ENCODE measurements at places on chromosomes 16 and 17. TPM values are rescaled to one million over a fixed set of nuclear protein-coding genes. Genes with fewer than 3 reads are reported as not detected.

SLC47A1 gene
- 2.6 TPM for total RNA-seq

DNA sequence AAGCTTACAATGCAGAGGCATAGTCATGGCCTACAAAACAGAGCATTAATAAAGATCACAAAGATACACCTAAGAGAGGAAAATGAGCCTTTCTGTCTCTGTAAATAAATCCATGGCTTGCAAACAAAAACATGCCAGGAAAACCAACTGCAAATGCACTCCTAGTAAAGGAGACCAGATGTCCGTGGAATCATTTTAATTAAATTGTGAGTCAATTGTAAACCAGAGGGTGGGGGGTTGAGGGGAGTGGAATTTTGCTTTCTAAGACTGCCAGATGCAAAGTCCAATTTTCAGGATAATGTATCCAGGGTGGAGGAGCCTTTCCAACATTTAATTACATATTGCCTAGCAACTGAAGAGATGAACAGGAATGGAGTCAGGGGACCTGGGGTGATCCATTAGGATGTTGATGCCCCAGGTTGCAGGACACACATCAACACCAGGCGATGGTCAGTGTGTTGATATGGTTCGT lies 390.3 kb upstream of the CCL2 start:
- no peak for DNase-seq

CCL8 gene
- not detected for total RNA-seq

GRAPL gene
- total RNA-seq, result not detected

DNA sequence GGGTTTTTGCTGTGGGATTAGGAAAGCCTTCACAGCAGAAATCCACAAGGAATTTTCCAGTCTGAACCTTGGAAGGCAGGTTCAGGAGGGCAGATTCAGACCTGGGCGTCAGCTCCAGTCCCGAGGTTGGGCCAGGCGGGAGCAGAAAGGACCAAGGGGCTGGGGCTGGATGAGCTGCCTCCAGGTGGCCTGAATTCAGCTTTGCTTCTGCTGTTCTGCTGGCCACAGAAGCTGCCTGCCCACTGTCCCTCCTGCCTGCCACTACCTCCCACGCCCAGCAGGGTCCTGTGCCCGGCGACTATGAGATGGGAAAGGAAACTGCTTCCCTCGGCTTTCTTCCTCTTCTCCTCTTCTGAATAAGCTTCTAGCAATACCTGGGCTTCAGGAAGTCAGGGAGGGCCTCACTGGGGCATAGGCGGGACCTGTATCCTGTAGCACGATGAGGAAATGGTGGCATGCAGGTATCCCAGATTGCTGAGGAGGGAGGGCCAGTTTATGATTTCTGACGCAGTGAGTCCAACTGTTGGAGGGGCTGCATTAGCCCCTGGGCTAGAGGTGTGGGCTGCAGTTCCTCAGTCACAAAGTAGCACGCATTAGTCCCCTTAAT lies 18.4 kb downstream of the TBX4 start:
- DNase-seq, result no peak

DNA sequence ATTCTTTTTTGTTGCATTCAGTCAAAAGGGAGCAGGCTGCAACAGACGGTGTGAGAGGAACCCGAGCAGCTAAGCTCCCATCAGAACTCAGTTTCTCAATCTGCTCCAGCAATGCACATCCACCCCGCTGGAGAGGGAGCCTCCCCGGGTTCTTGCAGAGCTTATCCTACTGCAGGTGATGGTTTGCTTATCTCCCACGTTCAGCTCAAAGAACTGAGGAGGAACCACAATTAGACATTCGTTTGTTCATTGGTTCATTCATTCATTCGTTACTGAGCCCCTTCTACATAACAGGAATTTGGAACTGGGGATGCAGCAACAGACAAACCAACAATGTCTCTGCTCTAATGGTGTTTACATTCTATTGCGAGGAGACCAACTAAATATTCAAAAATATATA lies 22.2 kb upstream of the ALOX15 start:
- no peak for DNase-seq

GRCh38 chr17:72407336-72407909 lies 286.6 kb downstream of the SOX9 start:
- peak; percentile 65 for DNase-seq

SMIM36 gene
- total RNA-seq, result not detected

SLC16A13 gene
- 9.8 TPM for total RNA-seq

MYH11 gene
- total RNA-seq, result not detected

- DNase-seq, result no peak
Measured at GRCh38 chr16:87436225-87437172, 44.4 kb downstream of the MAP1LC3B start.

EME2 gene
- total RNA-seq, result 10.6 TPM

GRCh38 chr17:61436273-61436672 lies 15.9 kb upstream of the TBX4 start:
- DNase-seq, result no peak

CACNA1G gene
- 5.1 TPM for total RNA-seq

TSEN54 gene
- 47.2 TPM for total RNA-seq

RDM1 gene
- 2.2 TPM for total RNA-seq

DNA sequence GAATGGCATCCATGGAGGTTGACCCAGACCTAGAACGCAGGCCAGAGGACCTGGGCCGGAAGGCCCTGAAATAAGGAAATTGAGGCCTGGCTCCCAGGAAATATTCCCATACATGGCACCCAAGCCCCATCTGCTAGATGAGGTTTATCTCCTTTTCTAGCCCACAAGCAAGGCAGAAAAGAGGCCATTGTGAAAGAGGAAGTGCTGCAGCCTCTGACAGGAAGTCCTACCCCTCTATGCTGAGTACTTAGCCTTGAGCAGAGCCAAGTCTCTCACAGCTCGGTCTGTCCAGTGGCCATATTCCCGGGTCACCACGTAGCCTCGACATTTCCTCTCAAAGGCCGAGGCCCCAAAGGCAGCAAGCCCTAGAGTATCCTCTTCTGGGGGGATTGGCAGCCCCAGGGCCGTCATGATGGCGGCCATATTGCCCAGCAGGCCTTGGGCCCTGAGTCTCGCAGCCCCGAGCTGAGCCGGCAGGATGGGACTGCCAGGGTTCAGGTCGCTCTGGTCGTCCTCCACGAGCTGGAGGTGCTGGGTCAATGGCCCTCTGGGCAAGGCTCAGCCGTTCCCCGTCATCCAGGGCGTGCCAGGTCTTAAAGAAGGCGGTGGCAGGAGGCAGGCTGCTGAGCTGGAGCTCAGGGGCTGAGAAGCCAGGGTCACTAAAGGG lies 7.8 kb downstream of the CTF1 start:
- DNase-seq, result no peak

CMTR2 gene
- total RNA-seq, result 16.1 TPM

DNA sequence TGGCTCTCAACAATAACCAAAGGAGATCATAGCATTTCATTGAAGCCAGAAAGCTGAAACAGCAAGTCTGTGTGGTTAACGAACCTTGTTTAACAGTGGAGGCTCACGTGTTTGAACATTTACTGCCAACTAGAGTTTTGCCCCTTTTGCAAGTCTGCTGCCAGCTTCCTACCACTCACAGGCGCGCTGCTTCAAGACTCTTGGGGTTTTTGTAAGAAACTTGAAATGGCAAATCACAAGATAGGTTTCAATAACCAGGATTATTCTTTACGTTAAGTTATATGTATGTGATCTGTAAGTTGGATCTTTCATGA lies 1.2 kb downstream of the SNTB2 start:
- DNase-seq, result peak; percentile 49

SBK1 gene
- total RNA-seq, result 4.7 TPM

C1QTNF8 gene
- 2.6 TPM for total RNA-seq

- no peak for DNase-seq
Measured at GRCh38 chr17:37065486-37066321, 117.0 kb downstream of the AATF start.

DNA sequence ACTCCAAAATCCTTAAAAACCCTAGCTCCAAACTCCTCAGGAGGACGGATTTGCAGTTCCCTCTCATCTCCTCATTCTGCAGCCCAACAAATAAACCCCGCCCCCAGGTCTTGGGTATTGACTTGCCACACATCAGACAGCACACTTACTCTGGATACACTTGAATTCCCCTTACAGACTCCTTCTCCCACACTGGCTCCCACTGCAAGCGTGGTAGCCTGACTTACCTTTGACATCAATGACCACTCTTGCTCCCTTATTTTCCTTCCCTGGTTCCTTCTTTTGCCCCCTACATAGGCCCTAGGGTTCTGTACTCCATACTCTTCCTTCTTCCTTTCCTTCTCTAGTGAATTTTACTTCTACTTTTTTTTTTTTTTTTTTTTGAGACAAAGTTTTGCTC lies 7.5 kb downstream of the RFFL start:
- no peak for DNase-seq

DNA sequence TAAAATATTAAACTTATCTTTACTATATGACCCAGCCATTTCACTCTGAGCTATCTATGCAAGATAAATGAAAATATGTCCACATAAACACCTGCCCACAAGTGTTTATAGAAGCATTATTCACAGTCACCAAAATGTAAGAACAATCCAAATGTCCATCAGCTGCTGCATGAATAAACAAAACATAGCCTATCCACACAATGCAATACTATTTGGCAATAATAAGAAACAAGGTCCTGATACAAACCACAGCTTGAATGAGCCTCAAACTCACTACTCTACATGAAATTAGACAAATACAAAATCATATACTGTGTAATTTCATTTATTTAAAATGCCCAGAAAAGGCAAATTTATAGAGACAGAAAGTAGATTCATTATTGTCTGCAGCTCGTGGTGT lies 355.1 kb downstream of the CDH8 start:
- no peak for DNase-seq

C16orf54 gene
- total RNA-seq, result not detected

DNA sequence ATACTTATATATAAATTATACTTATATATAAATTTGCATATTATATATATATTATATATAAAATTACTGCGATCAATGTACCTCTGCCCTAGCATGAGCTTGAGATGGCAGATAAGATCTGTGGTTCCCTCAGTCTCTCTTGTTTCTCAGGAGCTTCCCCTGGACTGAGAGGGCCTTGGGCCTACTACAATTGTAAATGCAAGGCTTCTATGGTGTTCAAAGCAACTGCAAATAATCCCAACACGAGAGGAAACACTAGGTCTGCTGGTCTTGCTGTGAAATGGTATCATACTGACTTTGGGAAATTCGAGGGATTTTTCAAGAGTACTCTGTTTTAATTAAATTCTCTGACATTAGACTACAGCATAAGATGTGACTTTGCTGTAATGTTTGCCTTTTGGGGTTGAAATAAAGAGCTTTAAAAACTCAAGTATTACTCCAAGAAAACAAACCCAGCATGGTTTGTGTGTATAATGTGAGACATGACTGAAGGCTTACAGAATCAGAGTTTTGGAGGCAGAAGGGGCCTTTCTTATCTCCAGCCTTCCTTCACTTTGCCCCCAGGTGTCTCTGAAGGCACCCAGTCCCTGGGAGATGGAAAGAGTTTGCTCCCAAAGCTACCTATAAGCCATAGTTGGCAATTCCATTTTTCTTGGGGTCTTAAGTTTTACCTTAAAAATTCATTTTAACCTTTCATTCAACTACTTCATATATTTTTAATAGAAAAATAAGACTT lies 24.2 kb downstream of the ACSM1 start:
- DNase-seq, result no peak
